NCI-H2081 treated with DMSO at 0.1 percent for 48 hours (cell line): ENCODE measurements at places on chromosomes 13 and 19.

DNA sequence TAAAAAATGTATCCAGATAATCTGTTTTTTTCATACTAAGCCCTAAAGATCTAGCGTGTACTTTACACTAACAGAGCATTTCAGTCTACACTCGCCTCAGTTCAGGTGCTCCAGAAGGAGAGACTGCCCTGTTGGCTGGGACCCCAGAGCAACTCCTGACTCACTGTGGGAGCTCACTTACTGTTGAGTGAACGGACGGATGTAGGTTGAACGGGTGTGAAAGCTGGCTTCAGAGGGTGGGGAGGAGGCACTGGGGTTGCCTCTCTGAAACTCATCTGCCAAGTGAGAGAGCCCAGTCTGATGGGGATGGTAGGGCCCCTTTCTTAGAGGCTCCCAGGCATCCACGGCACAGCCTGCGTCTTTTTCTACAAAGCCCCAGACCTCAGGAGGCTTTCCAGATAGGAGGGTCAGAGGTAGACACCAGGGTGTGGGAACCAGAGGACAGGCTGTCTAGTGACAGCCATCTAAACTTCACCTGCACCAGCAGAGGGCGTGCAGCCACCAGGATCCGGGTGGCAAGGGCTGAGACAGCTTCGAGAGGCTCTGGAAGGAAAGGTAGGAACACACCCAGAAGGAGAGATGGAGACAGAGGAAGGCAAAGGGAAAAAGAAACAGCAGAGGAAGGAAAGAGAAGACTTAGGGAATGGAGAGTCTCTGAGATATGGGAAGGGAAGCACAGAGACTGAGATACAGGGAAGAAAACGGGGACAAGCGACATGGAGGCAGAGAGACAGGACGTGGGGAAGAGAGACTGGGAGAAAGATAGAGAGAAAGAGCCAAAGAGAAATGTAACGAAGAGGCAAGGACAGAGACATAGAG is 3.7 kb downstream of the KASH5 start:
- no peak for DNase-seq

- DNase-seq: no peak
Observed at GRCh38 chr13:95553581-95554385, 1.3 kb downstream of the CLDN10 start.

DNA sequence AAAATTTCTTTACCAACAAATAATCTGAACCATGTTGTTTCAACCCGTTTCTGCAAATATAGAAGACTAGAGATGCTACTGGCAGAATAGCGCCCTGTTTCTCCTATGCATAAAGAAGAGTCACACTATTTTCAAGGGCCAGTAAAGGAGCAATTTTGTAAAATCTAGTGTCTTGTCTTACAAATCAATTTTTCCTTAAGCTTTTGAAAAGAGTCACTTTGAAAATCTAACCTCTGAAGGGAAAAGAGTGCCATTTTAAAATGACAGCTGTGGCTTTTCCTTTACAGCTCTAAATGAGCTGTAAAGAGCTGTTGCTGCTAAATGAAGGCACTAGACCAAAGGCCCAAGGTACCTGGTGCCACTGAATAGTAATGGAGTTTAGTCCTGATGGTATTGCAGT is 16.9 kb upstream of the GTF2F2 start:
- no peak for DNase-seq

- DNase-seq: no peak
Observed at GRCh38 chr13:34254366-34254765, 436.4 kb downstream of the RFC3 start.

DNA sequence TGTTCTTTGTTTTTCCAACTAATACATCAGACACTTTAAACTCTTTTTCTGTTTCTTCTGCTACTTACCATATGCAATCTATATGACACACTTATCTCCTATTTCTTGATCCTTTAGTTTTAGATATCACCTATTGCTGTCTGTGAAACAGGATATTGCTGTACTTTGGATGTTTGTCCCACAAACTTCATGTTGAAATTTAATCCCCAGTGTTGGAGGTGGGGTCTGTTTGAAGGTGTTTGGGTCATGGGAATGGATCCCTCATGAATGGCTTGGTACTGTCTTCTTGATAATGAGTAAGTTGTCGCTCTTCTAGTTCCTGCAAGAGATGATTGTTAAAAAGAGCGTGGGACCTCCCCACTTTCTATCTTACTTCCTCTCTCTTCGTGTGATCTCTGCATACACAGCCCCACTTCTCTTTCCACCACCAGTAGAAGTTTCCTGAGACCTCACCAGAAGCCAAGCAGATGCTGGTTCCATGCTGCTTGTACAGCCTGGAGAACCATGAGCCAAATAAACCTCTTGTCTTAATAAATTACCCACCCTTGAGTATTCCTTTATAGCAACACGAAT is 244.2 kb downstream of the NHLRC3 start:
- no peak for DNase-seq

- no peak for DNase-seq
Observed at GRCh38 chr19:15253061-15253460, 20.8 kb upstream of the EPHX3 start.

DNA sequence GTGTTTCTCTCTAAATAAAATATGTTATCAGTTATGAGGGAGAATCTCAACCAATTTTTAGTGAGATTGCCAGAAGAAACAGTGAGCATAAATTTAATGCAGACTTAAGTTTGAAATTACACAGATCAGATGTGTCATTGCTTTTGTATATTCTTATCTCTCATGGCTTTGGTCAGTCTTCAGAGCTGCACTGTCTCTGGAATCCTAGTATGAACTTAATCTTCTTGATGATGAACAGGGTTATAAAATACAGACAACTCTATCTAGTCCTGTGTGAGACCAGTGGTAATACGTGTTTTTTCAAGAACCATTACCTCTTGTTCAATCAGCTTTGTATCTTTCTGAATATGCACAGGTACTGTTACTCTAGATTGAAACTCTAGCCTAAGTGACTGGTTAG is 528.0 kb downstream of the DACH1 start:
- DNase-seq: no peak
